ENCODE measurements at places on chromosomes 5 and 9. TPM values are rescaled to one million over a fixed set of nuclear protein-coding genes. Genes with fewer than 3 reads are reported as not detected.

DNA sequence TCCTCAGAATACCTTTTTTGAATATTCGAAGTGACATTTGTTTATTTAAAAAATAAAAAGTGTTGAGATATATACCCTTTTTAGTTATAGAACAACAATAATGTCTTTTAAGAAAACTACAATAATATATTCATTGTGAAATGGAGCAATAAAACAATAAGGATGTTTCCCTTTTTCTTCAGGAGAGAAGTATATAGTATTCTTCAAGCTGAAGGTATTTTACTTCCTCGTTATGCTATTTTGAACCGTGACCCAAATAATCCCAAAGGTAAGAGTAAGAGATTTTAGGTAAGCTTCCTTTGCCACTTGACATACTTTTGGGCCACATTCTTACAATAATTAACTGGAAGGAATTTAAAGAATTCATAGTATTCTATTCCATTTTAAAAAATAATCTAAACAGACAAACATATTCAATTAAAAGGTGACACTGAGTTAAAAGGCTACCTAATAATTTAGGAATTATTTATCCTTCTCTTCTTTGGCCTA, 18.1 kb downstream of the PPIP5K2 start:
- H3K36me3 ChIP-seq = peaks cover 4% of the 10 kb centered on the region
- no peak overlapping the region for H3K27ac ChIP-seq
- DNase-seq = no peak
- H3K27me3 ChIP-seq = no peaks in the 10 kb centered on the region
- H3K4me1 ChIP-seq = no peaks in the 10 kb centered on the region
- H3K4me3 ChIP-seq = no peak overlapping the region

- H3K27me3 ChIP-seq = no peaks in the 10 kb centered on the region
- H3K4me1 ChIP-seq = no peaks in the 10 kb centered on the region
- H3K4me3 ChIP-seq = no peak overlapping the region
- no peaks in the 10 kb centered on the region for H3K36me3 ChIP-seq
- no peak overlapping the region for H3K27ac ChIP-seq
- no peak for DNase-seq
Measured at GRCh38 chr9:92186631-92187030, 71.4 kb upstream of the SPTLC1 start.

The CDC14B gene
- 33.3 TPM for total RNA-seq

DNA sequence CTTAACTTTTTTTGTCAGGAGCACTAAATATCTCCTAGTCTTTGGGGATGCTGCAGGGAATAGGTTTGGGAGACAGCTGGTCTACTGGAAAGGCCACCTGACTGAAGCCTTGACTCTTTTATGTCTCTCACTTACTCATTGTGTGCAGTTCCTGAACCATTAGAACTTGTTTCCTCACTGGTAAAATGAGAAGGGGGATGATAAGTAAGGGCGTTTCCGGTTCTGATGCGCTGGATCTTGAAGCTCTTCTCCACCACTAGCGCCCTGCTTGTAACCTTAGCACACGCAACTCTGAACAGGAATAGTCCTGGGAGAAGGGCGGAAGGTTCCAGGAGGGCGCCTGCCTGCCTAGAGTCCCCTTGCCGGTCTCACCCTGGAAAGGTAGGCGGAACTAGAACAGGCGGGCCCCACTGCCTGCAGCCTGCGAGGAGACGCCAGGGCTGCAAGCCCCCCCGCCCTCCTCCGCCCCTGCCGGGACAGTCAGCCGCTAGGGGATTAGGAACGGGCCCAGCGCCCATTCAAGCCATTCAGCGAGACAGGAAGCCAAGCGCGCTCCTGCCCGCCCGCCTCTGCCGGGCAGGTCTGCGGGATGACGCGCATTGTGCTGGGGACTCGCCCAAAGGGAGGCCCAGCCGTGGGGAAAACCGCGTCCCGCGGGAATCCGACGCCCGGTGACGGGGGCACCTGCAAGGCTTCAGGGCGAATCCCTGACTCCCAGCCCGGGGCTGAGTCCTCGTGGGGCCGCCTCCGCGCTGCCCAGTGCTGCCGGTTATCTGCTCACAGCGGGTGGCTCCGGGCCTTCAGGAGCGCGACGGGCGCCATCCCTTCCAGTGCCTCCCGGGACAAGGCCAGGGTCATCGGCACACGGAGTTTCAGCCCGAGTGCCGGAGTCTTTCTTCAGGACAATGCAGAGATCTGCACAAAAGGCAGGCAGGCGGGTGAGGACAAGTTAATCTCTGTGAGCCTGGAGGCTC, 44.0 kb upstream of the XPA start:
- H3K27ac ChIP-seq = no peak overlapping the region
- no peaks in the 10 kb centered on the region for H3K36me3 ChIP-seq
- DNase-seq = peak; percentile 39
- H3K4me1 ChIP-seq = peaks cover 4% of the 10 kb centered on the region

GRCh38 chr5:125559296-125559695, 812.9 kb upstream of the ZNF608 start:
- no peak overlapping the region for H3K27ac ChIP-seq
- no peaks in the 10 kb centered on the region for H3K36me3 ChIP-seq
- no peaks in the 10 kb centered on the region for H3K4me1 ChIP-seq

DNA sequence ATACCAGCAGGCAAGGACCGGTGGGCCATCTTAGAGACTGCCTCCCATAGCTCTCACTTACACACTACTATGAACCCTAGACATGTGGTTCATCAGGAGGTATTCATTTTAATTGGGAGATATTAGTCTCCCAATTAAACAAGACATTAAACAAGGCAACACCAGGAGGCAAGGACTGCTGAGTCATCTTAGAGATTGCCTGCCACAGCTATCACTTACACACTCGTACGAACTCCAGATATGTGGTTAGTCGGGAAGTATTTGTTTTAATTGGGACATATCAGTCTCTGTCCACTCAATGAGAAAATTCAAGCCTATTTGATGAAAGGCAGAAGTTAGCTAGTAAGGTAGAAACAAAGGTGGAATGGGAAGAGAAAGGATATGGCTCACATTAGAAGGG, 343.9 kb downstream of the NFIB start:
- H3K27me3 ChIP-seq = no peaks in the 10 kb centered on the region
- no peaks in the 10 kb centered on the region for H3K4me1 ChIP-seq
- H3K27ac ChIP-seq = no peak overlapping the region
- H3K36me3 ChIP-seq = no peaks in the 10 kb centered on the region
- no peak for DNase-seq
- no peak overlapping the region for H3K4me3 ChIP-seq

The ADRA1B gene
- total RNA-seq = 13.1 TPM

DNA sequence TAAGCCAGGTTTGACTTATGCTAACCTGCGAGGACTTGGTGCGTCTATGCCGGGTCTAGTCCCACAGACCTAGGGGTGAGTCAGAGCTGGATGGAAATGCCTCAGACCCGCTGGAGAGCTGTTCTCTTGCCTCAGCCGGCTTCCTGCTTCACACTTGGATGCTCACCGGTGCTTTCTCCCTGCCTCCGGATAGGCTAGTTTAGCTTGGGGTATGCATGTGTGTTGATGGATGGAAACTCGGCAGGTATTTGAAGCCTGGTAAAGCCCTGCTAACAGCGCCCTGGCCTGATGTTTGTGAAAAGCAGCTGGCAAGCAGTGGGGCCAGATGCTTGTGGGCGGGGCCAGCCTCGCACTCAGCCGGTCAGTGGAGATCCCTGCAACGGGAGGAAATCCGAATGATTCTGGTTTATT, 29.3 kb downstream of the PRRC2B start:
- H3K36me3 ChIP-seq = no peaks in the 10 kb centered on the region
- H3K27me3 ChIP-seq = no peaks in the 10 kb centered on the region
- DNase-seq = no peak

DNA sequence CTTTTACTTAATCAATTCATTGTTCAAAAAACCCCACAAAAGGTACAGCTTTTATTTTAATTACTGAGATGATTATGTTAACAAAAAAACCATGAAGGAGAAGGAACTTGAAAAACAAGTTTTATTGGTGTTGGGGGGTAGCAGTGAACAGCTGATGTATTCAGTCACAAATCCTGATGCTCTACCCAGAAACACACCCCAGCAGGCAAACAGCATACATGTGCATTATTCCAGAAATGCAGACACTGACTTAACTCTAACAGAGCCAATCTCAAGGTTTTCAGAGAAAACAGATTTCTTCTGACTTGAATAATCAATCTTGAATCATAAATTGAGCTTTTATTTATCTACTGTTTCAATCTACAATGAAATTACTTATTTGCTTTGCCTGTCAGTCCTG, 175.2 kb downstream of the ZSWIM6 start:
- no peak overlapping the region for H3K27ac ChIP-seq
- no peak for DNase-seq
- H3K27me3 ChIP-seq = no peaks in the 10 kb centered on the region
- peaks cover 5% of the 10 kb centered on the region for H3K4me1 ChIP-seq
- no peak overlapping the region for H3K4me3 ChIP-seq

Measured in liver (tissue), 10 donors.